Bone marrow (tissue), 2 donors: ENCODE measurements at places on chromosomes 2 and 18.

- no peak for DNase-seq
Measured at GRCh38 chr2:27194538-27195354, 17.1 kb upstream of the ATRAID start.

- DNase-seq = no peak
Measured at GRCh38 chr2:58594762-58595161, 353.6 kb upstream of the FANCL start.

- no peak for DNase-seq
Measured at GRCh38 chr2:62941413-62941812, 109.2 kb upstream of the OTX1 start.

DNA sequence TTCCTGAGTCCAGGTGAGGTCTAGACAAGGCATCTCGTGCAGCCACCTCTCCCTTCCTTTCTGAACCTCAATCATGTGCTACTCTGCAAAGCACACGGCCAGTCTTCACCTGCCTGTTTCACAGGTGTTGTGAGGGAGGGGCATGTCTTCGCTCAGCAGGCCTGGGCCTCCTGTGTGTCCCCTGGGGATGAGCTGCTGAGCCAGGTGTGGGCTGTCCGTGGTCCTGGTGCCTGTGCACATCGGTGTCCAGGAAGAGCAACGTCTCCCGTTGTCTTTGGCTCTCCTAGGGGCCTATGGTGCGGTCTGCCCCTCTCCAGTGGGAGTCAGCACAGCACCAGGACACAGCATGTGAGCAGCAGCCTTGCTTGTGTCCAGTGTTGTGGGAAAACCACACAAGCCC, 16.7 kb downstream of the ARHGEF4 start:
- DNase-seq = no peak

- DNase-seq = no peak
Measured at GRCh38 chr2:109351164-109351756, 222.3 kb downstream of the SH3RF3 start.

DNA sequence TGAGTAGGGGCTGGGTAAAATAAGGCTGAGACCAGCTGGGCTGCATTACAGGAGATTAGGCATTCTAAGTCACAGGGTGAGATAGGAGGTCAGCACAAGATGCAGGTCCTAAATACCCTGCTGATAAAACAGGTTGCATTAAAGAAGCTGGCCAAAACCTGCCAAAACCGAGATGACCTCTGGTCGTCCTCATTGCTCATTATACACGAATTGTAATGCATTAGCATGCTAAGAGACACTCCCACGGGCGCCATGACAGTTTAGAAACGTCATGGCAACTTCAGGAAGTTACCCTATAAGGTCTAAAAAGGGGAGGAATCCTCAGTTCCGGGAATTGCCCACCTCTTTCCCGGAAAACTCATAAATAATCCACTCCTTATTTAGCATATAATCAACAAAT, 132.2 kb downstream of the ARL4C start:
- no peak for DNase-seq

GRCh38 chr2:14354231-14354630, 278.3 kb upstream of the LRATD1 start:
- DNase-seq = no peak

DNA sequence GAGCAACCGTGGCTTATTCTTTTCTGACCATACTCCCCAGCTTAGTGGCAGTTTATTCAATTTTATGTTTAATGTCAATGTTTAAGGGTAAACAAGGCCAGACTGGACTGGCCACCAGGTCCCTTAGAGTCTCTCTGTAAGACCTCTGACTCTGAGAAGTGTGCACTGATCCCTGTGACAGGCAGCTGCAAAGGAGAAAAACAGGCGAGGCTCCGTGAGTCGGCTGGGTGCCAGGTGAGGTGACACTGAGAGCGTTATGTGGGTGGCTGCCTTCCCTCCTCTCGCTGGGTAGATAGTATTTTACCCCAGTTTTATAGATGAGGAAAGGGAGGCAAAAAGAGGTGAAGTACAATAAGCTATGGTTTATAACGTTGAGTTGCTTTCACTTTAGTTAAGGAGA, 139.4 kb upstream of the HDAC4 start:
- DNase-seq = no peak

DNA sequence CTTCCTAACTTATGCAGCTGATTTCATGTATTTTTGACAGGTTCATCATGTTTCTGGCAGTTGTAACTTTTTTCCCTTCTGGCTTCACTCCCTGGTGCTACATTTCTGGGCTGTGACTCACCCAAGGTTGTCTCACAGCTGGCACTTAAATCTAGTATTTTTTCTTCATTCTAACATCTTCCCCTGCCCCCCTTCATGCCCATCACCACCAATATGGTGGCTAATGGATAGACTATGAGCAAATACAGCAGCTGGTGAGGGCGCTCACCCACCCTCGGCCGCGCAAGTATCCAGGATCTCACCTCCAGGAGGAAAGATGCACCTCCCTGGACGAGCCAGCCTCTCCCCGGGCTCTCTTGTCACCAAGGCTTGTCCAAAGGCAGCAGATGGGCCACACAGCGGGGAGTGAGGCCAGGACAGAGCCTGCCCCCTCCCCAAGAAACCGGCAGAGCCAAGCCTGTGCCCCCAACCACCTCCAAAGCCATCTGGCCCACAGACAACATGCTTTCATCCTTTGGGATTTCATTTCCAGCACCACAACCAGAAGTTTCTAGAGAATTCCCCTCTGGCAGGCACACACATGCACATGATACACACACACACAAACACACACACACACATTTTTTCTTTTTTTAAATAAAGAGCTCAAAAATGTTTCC, 39.1 kb downstream of the ATOH8 start:
- DNase-seq = no peak

GRCh38 chr2:134839649-134840048, 1.2 kb downstream of the ACMSD start:
- DNase-seq = no peak
